ENCODE measurements at places on chromosomes 2 and 18. TPM values are rescaled to one million over a fixed set of nuclear protein-coding genes. Genes with fewer than 3 reads are reported as not detected.

Gene KCNK3
- total RNA-seq = 0.08 TPM

Gene TRIM43
- total RNA-seq = not detected

Gene CYP27C1
- 0.30 TPM for total RNA-seq

Gene XIRP2
- total RNA-seq = 0.24 TPM

Gene ANKRD53
- 0.36 TPM for total RNA-seq

Gene CERKL
- 0.05 TPM for total RNA-seq

GRCh38 chr2:10137053-10137843, 14.7 kb downstream of the RRM2 start:
- peaks cover 28% of the 10 kb centered on the region for H3K36me3 ChIP-seq
- peak overlapping the region; percentile 62 for H3K27ac ChIP-seq
- H3K27me3 ChIP-seq = no peaks in the 10 kb centered on the region
- peaks cover 36% of the 10 kb centered on the region for H3K4me1 ChIP-seq

- no peaks in the 10 kb centered on the region for H3K36me3 ChIP-seq
- H3K27me3 ChIP-seq = no peaks in the 10 kb centered on the region
- no peak overlapping the region for H3K4me3 ChIP-seq
- H3K27ac ChIP-seq = no peak overlapping the region
- no peak for DNase-seq
Observed at GRCh38 chr2:30192314-30192713, 39.0 kb upstream of the LBH start.

DNA sequence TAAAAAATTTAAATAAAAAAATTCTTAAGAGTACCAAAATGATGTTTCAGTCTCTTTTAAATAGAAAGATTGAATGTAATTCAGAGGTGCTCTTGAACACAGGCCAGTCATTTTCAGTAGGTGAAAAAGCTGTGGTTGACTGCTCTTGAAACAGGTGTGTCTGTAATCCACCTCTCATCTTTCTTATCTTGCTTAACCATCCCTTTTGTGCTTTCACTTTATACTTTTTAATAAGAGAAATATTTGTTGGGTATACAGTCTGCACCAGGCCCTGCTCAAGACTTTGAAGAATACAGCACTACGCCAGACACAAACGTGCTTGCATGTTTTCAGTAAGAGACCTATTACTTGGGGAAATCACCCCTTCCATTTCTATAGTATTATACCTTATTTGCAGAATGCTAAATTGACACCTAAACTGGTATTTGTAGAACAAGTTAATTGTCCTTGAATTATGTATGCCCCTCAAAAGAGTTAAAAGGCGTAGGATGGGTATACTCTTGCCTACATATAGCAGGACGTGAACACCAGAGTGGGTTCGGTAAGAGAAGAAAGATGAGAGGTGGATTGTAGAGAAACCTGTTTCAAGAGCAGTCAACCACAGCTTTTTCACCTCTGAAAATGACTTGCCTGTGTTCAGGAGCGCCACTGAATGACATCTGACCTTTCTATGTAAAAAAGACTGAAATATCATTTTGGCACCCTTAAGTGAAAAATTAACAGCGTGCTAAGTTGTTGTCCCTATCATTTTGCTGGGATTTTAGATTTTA, 4.0 kb upstream of the RTN4 start:
- no peak overlapping the region for H3K27ac ChIP-seq
- no peaks in the 10 kb centered on the region for H3K36me3 ChIP-seq
- H3K4me3 ChIP-seq = no peak overlapping the region
- no peaks in the 10 kb centered on the region for H3K27me3 ChIP-seq
- H3K4me1 ChIP-seq = peaks cover 6% of the 10 kb centered on the region

GRCh38 chr2:17107151-17107550, 411.1 kb downstream of the RAD51AP2 start:
- H3K36me3 ChIP-seq = no peaks in the 10 kb centered on the region
- H3K27me3 ChIP-seq = no peaks in the 10 kb centered on the region
- no peak overlapping the region for H3K4me3 ChIP-seq
- peaks cover 22% of the 10 kb centered on the region for H3K4me1 ChIP-seq
- peak; percentile 33 for DNase-seq

- no peak overlapping the region for H3K27ac ChIP-seq
- peaks cover 10% of the 10 kb centered on the region for H3K4me1 ChIP-seq
- no peaks in the 10 kb centered on the region for H3K27me3 ChIP-seq
Observed at GRCh38 chr2:151996243-151997003, 102.4 kb downstream of the CACNB4 start.

GRCh38 chr2:9428965-9429577, 5.6 kb downstream of the CPSF3 start:
- H3K4me3 ChIP-seq = no peak overlapping the region
- peaks cover 10% of the 10 kb centered on the region for H3K4me1 ChIP-seq
- DNase-seq = no peak
- H3K27ac ChIP-seq = no peak overlapping the region
- no peaks in the 10 kb centered on the region for H3K27me3 ChIP-seq

DNA sequence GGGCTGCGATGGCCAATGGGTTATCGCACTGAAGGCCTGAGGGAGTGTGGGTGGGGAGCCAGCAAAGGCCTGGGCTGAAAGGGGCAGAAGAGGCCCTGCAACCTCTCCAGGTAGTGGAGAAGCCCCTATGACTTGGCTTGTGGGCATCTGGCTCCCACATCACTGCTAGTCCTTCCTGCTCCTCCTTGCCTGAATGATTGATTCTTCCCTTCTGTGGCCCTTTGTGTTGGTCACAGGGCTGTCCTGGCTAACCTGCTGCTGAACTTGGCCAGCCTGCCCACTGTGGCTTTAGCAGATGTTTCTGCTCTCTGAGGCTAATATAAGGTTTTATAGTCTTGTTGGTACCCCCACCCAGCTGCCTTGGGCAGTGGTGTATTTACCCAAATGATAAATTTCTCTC, 136.2 kb upstream of the ALPP start:
- H3K4me3 ChIP-seq = no peak overlapping the region
- no peak for DNase-seq
- no peak overlapping the region for H3K27ac ChIP-seq
- no peaks in the 10 kb centered on the region for H3K27me3 ChIP-seq

- DNase-seq = no peak
- no peaks in the 10 kb centered on the region for H3K27me3 ChIP-seq
- H3K27ac ChIP-seq = no peak overlapping the region
- H3K4me1 ChIP-seq = no peaks in the 10 kb centered on the region
- peaks cover 29% of the 10 kb centered on the region for H3K36me3 ChIP-seq
- no peak overlapping the region for H3K4me3 ChIP-seq
Observed at GRCh38 chr2:8790739-8791162, 46.7 kb downstream of the KIDINS220 start.

DNA sequence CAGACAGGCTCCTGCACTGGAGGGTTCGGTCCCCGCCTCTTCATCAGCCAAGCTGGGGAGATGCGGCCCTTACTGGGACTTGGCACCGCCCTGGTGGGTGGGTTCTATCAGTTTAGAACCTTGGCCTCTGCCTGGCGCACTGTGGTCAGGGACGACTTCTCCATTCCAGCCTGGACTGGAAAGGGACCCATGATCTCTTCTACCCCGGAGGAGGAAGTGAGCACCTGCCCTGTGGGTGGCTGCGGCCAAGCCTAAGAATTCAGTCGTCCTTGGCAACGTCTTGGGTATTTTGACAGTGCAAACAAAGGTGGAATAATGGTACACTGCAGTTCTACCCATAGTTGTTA, 106.9 kb upstream of the CD302 start:
- no peaks in the 10 kb centered on the region for H3K36me3 ChIP-seq
- no peak for DNase-seq
- H3K27me3 ChIP-seq = no peaks in the 10 kb centered on the region

DNA sequence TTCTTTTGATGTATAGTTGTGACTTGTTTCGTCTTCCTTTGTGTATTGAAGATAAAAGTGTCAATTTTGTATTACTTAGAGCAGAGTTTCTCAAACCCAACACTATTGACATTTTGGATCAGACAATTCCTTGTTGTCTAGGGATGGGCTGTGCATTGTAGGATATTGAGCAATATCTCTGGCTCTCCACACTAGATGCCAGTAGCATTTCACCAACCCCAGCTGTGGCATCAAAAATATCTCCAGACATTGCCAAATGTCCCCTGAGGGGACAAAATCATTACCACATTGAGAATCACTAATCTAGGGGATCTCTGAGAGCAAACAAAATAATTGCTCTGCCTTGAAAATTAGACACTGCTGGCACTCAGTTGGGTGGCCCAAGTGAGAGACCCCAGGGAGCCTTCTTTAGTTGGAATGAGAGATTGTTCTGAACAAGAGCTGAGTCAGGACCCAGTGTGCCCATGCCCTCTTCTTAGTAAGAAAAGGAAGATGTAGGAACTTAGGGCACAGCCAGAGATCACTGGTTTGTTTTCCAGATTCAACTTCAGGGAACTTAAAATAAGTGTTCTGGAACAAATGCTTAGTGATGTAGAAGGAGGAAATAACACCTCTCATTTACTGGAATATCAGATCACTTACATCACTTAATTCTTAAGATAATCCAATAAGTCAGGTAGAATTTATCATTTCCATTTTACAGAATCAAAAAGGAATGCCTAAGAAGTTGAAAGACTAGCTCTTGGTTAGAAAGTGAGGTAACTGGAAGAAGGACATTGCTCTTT, 466.6 kb upstream of the TNP1 start:
- no peaks in the 10 kb centered on the region for H3K36me3 ChIP-seq
- no peaks in the 10 kb centered on the region for H3K27me3 ChIP-seq
- peak overlapping the region; percentile 2 for H3K27ac ChIP-seq
- H3K4me3 ChIP-seq = no peak overlapping the region

DNA sequence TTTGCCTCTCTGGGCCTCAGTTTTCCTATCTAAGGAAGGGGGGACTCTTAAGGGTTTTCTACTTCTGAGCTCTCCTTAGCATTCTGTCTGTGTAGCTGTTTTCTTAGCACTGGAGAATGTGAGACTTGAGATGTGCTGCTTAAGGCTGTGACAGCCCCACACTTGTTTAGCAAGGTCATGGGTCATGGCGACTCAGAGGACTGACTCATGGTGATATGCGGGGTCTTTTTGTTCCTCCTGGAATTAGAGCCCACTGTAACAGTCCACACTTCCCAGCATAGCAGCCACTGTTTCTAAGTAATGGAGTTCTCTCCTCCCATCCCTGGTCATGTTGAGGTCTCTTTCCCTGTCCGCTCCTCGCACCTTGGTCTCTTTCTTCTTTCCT, 4.1 kb upstream of the LPIN1 start:
- H3K4me3 ChIP-seq = no peak overlapping the region
- no peak for DNase-seq
- H3K27ac ChIP-seq = no peak overlapping the region

DNA sequence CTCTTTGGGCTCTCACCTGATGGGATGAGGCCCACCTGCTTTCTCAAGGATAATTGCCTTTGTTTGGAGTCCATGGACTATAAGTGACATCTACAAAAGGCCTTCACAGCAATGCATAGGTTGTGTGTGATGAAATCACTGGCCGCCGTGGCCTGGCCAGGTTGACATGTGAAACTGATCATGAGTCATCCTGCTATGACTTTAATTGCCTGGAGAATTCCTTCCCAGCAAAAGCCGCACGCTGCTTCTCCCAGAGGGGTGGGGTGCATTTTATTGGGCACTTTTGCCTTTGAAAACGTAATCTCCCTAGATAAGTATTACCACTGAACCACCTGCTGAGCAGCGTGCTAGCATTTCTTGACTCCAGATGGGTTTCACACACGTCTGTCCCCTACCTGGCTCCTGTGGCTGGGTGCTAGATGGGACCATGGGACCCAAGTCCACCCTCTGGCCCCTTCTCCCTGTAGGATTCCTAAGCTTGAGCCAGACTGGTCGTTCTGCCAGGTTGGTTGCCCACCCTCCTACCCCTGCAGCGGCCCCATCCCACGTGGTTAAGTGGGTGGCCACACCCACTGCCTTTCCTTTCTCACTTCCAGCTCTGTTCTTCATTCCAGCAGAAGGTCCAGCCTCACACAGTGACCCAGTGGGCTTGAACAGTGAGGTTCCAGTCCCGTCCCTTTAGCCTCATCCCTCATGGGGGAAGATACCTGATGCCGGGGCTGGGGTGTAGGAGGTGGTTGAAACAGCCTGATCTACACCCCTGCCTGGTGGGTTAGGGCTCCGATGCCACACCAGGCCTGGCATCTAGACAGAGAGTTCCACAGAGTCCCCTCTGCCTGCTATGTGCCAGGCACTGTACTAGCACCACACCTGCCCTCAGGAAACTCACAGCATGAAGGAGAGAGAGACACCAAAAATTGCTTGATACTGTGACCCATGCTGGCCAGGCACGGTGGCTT, 89.6 kb downstream of the GBX2 start:
- H3K27ac ChIP-seq = no peak overlapping the region
- H3K4me3 ChIP-seq = no peak overlapping the region
- no peaks in the 10 kb centered on the region for H3K36me3 ChIP-seq

DNA sequence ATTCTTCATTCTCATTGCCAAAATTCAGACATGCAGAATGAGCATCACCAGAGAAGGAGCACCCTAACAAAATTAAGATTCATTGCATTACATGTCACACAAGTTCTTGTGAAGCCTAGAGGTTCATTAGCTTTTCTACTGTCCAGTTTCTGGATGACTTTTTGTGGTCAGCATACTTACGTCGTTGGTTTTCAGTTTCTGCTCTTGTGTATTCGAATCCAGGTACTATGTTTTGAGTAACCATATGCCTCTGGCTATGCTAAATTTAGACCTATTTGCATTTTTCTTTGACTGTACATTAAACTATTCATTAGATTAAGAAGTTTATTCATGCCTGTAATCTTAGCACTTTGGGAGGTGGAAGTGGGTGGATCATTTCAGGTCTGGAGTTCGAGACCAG, 251.3 kb downstream of the PARD3B start:
- H3K4me1 ChIP-seq = no peaks in the 10 kb centered on the region
- no peaks in the 10 kb centered on the region for H3K27me3 ChIP-seq
- H3K36me3 ChIP-seq = no peaks in the 10 kb centered on the region
- H3K4me3 ChIP-seq = no peak overlapping the region
- DNase-seq = no peak
- no peak overlapping the region for H3K27ac ChIP-seq

DNA sequence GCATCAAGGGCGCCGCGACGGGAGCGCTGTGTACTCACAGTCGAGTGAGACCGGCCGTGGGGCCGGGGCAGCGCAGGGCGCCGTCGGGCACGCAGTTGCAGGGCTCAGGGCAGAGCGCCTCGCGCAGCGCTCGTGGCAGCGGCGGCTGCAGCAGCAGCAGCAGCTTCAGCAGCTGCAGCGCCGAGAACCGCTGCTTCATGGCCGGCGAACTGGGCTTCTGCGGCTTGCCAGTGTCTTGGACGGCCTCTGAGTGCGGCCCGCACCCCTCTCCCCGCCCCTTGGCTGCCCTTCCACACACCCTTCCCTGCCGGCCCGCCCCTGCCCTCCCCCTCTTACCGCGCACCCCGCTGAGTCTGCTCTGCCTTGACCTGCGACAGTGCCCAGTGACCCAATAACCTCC, at the start of gene LHCGR:
Gene LHCGR, minus strand, starts transcription at position 252 of the 400 bp plus-strand sequence. Its CDS starts 53 bp downstream, at position 199.
- H3K27me3 ChIP-seq = no peaks in the 10 kb centered on the region
- H3K27ac ChIP-seq = no peak within 1 kb of the TSS
- no peaks in the 10 kb centered on the region for H3K4me1 ChIP-seq
- DNase-seq = no peak

DNA sequence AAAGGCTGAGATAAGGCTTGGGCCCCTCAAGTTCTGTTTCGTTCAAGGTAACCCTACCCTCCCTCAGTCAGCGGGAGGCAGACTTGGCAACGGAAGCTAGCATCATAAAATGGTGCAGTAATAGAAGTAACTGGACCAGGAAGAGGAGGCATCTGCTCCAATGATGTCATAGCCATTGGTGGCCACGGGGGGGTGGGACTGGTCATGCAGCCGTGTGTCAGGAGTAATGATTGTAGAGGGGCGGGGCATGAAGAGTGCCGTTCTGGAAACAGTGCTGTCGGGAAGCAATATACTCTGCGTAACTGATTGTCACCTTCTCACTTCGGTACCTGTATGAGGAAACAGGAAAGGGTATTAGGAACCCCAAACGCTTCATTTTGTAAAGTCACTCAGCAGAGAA, 6.9 kb upstream of the POLR2D start:
- peaks cover 50% of the 10 kb centered on the region for H3K36me3 ChIP-seq
- no peak overlapping the region for H3K27ac ChIP-seq
- H3K27me3 ChIP-seq = no peaks in the 10 kb centered on the region
- no peak overlapping the region for H3K4me3 ChIP-seq
- peak; percentile 13 for DNase-seq
- H3K4me1 ChIP-seq = no peaks in the 10 kb centered on the region
